Gastroesophageal sphincter (tissue), 4 donors: ENCODE measurements at places on chromosomes 2 and 18. TPM values are rescaled to one million over a fixed set of nuclear protein-coding genes. Genes with fewer than 3 reads are reported as not detected.

DNA sequence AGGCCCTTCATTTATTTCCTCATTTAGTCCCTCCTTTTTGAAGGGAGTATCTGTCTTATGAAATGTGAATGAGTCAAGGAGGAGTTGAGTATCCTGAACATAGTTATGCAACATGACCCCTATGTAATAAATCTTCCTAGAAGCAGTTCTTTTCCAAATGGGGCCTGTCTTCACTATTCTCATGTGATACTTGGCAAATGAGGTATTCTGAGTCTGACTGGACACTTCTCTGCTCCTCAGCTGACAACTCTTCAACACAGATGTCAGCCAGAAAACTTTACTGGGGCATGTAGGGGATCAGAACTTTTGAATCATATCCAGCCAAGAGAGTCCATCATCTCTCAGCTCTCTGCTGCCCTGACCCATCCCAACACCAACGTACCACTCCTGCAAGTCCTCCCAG is 291.6 kb downstream of the ZNF385B start:
- no peak overlapping the region for H3K27ac ChIP-seq
- peaks cover 17% of the 10 kb centered on the region for H3K4me1 ChIP-seq
- ATAC-seq: peak; percentile 90
- H3K4me3 ChIP-seq: no peak overlapping the region

The MC5R gene
- total RNA-seq: not detected

The HNRNPLL gene
- 47.3 TPM for total RNA-seq

DNA sequence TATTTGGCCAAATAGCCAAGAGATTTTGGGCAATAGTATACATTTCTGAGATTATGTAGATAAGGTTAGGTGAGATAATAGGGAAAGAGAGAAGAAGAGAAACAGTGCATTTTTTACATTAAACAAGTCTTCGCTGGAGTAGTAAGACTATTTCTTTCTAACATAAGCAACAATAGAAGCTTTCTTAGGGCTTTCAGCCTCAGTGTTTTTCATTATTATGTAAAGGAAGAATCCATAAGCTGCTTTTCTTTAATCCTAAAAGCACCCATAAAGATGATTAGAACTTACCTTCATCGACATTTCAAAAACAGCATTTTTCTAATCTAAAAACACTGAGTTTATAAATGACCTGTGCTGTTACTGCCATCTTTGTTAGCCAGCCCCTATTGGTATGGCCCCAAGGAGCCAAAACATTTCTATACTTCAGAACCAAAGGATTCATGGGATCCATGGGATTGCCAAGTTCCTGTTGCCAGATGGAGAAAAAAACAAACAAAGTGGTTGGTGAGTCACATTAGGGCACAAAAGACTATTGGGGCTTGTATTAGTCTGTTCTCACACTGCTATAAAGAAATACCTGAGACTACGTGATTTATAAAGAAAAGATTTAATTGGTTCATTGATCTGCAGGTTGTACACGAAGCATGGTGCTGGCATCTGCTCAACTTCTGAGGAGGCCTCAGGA is 88.2 kb downstream of the SCG2 start:
- H3K27ac ChIP-seq: no peak overlapping the region
- no peaks in the 10 kb centered on the region for H3K4me1 ChIP-seq
- no peak overlapping the region for H3K4me3 ChIP-seq
- no peak for ATAC-seq
- no peaks in the 10 kb centered on the region for H3K36me3 ChIP-seq
- H3K27me3 ChIP-seq: no peaks in the 10 kb centered on the region

DNA sequence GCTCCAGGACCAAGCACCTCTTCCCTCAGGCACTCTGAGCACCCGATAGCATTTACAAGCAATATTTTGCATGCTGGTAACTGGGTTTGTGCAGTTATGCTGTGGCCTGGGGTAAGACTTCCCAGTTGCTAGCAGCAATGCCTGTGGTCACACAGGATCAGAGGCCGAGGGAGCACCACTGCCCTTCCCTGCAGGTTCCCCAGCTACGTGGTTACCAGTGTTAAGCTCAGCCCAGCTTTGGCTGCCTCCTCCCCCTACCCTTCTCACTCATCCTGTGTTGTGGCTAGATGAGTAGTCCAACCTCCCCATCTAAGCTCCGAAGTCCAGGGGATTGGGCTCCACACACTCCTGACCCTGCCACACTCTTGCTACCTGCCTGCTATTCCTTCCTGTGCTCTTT is 141.1 kb downstream of the CELF4 start:
- H3K4me3 ChIP-seq: no peak overlapping the region
- no peaks in the 10 kb centered on the region for H3K36me3 ChIP-seq
- ATAC-seq: no peak
- no peaks in the 10 kb centered on the region for H3K4me1 ChIP-seq
- no peak overlapping the region for H3K27ac ChIP-seq
- peaks cover 6% of the 10 kb centered on the region for H3K27me3 ChIP-seq

DNA sequence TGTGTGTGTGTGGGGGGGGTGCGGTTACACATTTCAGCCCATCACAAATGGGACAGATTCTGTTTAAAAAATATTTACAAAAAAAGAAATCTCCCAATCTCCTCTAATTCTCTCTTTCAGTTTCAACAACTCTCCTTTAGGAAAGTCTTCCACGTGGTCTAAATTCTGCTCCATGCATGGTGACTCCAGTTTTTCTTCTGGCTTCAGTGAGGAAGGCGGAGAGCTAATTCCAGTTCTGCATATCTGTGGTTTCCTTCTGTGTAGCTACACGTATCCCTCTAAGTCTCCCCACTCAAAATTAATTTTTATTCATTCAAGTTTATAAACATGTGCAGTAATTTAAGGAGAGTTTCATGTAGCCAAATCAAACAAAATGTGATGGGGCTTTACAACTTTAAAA is 111.6 kb downstream of the SLC4A3 start:
- no peak for ATAC-seq
- H3K27me3 ChIP-seq: peaks cover under 1% of the 10 kb centered on the region
- no peak overlapping the region for H3K4me3 ChIP-seq
- no peaks in the 10 kb centered on the region for H3K36me3 ChIP-seq
- H3K27ac ChIP-seq: no peak overlapping the region
- H3K4me1 ChIP-seq: no peaks in the 10 kb centered on the region

DNA sequence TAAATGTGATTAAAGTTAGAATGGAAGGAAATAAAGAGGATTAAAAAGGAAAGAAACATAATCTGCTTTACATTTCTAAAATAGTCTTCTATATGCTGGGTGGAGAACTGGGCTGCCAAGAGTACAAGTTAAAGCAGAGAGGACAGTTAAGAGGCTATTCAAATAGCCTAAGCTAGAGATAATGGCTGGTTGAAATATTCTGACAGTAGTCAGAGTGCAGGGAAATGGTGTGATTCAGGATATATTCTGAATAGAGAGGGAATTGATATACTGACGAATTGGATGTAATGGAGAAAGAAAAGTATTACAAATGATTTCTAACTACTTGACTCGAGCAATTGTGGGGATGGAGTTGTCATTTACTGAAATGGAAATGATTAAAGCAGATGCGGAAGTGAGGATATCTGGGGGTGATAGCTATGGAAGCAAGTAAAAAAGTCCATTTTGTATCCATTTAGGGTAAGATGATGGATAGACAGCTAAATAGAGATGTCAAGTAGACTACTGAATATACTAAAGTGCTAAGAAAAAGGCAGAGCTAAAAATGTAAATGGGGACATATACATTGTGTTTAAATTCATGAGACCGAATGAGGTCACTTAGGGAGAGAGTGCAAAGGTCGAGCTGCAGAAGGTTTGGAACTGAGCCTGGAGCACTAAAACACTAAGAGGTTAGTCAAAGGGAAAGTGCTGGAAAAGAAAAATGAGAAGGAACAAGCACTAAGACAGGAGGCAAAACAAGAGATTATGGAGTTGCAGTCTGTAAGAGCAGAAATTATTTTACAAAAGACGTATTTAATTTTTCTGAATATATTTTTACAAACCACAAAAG is 696.8 kb downstream of the LRRTM4 start:
- no peak overlapping the region for H3K4me3 ChIP-seq
- no peak overlapping the region for H3K27ac ChIP-seq
- no peak for ATAC-seq
- no peaks in the 10 kb centered on the region for H3K27me3 ChIP-seq
- H3K4me1 ChIP-seq: no peaks in the 10 kb centered on the region
- H3K36me3 ChIP-seq: no peaks in the 10 kb centered on the region

The POTEC gene
- not detected for total RNA-seq

DNA sequence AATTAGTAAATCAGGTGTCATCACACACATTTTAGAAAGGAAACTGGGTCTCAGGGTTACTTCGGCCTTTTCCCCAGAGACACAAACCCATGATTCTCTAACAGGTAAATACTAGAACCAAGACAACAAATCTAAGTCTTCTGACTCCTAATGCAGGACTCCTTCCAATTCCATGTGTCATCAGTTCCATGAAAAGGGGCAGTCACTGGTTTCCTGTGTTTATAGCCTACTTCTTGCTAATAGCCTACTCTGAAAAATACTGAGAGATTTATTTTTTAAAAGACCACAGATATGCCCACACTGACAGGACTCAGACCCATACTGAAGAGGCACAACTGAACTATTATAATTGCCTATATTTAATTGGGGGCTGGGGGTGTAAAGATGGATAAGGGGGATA is 33.0 kb downstream of the RAB1A start:
- H3K27me3 ChIP-seq: no peaks in the 10 kb centered on the region
- H3K27ac ChIP-seq: no peak overlapping the region
- no peaks in the 10 kb centered on the region for H3K4me1 ChIP-seq
- no peak overlapping the region for H3K4me3 ChIP-seq

The PTRHD1 gene
- 12.4 TPM for total RNA-seq

The ZBTB7C gene
- 7.8 TPM for total RNA-seq

The GALNT3 gene
- 5.2 TPM for total RNA-seq

DNA sequence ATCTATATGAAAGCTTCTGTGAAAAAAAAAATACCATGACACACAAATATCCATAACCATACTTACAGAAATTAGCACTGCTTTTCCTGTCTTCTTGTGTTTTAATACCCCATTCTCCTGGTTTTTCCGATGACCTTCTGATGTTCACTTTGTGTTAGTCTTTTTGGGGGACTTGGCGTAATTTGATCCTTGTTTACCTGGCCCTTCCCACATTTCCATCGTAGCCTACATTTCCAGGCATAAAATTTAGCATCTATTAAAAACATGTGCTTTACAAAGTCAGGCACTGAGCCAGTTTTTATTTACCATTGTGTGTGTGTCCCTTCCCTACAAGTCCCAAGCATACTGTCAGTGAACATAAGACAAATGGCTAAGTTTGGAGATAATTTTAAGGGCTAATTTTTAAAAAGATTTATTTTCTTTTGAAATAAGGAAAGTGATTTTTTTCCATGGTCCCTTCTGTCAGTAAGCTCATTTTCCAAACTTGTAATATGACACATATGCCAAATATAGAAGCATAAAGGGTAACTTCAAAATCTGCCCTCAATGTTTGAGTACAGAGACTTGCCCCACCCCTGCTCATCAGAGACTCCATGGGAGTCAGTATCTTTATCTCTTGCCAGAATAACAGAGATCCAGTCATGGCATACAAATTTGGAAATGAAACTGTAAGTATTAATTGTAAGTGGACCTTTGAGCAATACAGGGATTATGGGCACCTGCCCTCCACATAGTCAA is 27.3 kb downstream of the SESTD1 start:
- H3K36me3 ChIP-seq: no peaks in the 10 kb centered on the region
- no peak for ATAC-seq
- peaks cover 12% of the 10 kb centered on the region for H3K4me1 ChIP-seq
- no peaks in the 10 kb centered on the region for H3K27me3 ChIP-seq
- no peak overlapping the region for H3K4me3 ChIP-seq

The LINC00305 gene
- not detected for total RNA-seq

DNA sequence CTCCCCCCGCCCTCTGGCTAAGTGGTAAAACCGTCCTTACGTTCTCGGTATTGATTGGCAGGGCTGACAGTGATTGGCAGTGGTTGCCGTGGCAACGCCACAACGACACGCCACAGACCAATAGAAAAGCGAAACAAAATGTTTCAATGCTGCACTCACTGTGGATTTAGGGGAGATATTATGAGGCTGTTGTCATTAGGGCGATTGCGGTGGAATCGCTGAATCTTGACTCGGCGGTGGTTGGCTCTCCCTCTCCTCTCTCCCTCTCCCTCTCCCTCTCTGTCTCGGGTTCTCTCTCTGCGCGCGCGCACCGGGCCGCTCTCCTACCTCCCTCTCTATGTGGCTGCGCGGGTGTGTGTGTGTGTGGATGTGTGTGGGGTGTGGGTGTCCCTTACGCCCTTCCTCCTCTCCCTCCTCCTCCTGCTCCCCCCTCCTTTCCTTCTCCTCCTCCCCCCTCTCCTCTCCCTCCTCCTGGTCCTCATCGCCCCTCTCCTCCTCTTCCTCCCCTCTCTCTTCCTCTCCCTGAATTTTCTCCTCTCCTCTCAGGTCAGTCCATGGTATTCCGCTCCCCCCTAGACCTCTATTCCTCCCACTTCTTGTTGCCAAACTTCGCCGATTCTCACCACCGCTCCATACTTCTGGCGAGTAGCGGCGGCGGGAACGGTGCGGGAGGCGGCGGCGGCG is at the start of gene SIX3:
SIX3 (plus strand) TSS at position 152 of the 684 bp plus-strand sequence; CDS start at position 555, 403 bp downstream.
- no peaks in the 10 kb centered on the region for H3K36me3 ChIP-seq
- ATAC-seq: no peak
- no peak within 1 kb of the TSS for H3K27ac ChIP-seq

GRCh38 chr2:140117386-140117785 is 1337.2 kb upstream of the NXPH2 start:
- no peaks in the 10 kb centered on the region for H3K4me1 ChIP-seq
- H3K36me3 ChIP-seq: no peaks in the 10 kb centered on the region
- no peaks in the 10 kb centered on the region for H3K27me3 ChIP-seq
- no peak overlapping the region for H3K27ac ChIP-seq
- no peak overlapping the region for H3K4me3 ChIP-seq

DNA sequence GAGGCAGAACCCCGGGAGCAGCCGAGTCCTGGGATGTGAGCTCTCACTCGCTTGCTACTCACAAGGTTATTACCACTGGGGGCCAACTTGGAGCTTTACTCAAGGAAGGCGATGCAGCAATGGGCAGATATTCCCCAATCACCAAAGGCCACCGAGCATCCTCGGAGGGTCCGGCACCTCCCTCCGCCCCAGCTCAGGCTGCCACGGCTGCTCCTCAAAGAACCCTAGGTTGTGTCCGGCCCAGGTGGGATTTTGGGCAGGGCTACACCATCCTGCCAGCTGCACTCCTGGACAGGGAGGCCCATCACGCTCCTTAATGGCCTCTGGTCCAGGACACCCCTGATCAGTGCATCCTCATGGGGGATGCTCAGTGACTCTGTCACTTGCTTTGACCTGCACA is 24.8 kb downstream of the FBLN7 start:
- no peaks in the 10 kb centered on the region for H3K27me3 ChIP-seq
- H3K4me3 ChIP-seq: no peak overlapping the region
- no peaks in the 10 kb centered on the region for H3K36me3 ChIP-seq
- ATAC-seq: no peak

- no peaks in the 10 kb centered on the region for H3K36me3 ChIP-seq
- H3K27me3 ChIP-seq: no peaks in the 10 kb centered on the region
- H3K27ac ChIP-seq: no peak overlapping the region
- no peaks in the 10 kb centered on the region for H3K4me1 ChIP-seq
Measured at GRCh38 chr2:158103411-158104012, 1.8 kb downstream of the UPP2 start.

- H3K36me3 ChIP-seq: no peaks in the 10 kb centered on the region
- no peak overlapping the region for H3K27ac ChIP-seq
- peak; percentile 22 for ATAC-seq
- no peaks in the 10 kb centered on the region for H3K4me1 ChIP-seq
Measured at GRCh38 chr2:109376115-109376514, 237.7 kb downstream of the SEPTIN10 start.

The EPHA4 gene
- 28.9 TPM for total RNA-seq

The RAX gene
- total RNA-seq: not detected
